ENCODE measurements at places on chromosomes 12 and 14.

GRCh38 chr12:9634969-9635754 is 27.4 kb upstream of the KLRB1 start:
- DNase-seq, result no peak

- no peak for DNase-seq
Observed at GRCh38 chr12:78501825-78502224, 362.7 kb upstream of the SYT1 start.

DNA sequence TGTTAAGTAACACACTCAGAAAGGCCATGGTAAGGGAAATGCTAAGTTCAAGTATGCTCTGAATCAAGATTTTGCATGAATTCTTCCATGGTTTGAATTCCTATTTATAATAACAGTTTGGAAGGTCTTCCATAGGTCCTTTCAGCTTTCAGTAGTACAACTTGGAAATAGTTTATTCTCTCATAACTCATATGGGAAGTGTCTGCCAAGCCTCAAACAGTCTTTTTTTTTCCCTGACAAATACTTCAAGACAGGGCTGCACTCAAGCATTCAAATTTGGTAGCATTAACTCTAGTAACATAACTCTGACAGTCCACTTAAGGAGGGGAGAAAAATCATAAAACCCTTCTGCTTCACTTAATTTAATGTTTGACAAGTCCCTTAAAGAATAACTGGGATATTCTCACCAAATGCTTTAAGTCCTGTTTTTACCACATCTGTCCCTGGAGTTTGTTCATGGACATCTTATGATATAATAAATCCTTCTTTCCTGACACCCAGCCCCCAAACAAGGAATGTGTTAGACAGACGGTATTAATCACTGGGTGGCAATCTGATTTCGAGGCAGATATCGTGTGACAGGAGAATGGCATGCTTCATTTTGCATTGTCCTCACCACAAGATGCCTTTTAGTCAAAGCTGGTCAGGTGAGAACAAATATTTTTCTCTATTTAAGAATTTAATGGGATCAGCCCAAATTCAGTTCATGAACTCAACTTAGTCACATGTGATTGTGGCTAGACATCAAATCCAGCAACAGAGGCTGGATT is 165.7 kb downstream of the BMP4 start:
- no peak for DNase-seq

DNA sequence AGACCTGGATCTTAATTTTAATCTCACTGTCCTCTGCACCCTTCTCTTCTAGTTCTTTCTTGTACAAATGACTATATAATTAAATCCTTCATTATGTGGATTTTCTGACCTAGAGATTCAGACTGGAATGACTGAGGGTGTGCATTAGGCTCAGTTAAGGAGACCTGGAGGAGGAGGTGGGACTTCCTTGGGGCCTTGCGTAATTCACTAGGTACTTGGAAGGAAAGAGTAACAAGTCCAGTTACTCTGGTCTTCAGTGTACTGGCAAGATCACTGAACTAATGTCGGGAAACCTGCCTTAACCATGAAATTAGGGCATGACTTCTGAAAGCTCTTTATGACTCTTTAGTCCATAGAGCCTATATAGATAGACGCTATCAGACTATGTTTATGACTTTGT is 441.4 kb downstream of the EGLN3 start:
- no peak for DNase-seq

GRCh38 chr14:26626256-26626655 is 28.4 kb upstream of the NOVA1 start:
- no peak for DNase-seq

GRCh38 chr12:24950231-24950834 is 1.4 kb upstream of the BCAT1 start:
- DNase-seq, result peak; percentile 76

- DNase-seq, result no peak
Observed at GRCh38 chr12:3771853-3772252, 18.9 kb upstream of the CRACR2A start.

GRCh38 chr12:109170324-109170723 is 53.9 kb downstream of the ACACB start:
- DNase-seq, result no peak

DNA sequence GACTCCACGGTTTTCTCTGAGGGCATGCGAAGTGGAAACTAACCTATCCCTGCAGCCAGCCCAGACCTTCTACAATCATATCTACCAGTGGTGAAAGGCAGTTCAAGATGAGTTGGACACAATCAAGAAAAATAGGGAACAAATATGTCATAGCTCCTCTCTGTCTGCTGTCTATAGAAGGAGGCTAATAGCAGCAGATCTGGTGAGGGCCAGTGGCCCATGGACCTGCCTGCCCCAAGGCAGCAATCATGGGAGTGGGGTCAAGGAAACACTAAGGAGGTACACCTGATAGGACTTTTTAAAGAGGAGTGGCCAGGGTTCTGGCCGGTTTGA is 149.5 kb downstream of the PRKCH start:
- no peak for DNase-seq

DNA sequence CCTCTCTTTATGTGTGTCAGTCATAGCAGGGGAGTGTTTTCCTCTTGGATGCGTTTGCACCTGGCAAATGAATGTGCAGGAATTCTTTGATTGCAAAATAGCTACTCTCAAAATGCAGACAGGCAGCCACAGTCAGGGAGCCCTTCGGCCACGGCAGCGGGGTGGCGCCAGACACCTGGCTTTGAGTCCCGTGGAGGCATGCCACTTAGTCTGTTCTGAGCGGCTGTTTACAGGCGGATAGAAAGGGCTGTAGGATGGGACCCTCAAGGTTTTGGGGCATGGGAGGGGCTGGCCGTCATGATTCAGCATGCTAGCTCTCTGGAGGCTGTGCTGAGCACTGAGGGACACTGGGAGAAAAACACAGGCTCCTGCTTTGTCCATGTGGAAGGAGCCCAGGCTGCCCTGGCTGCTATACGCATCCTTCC is 117.1 kb downstream of the SLC25A47 start:
- peak; percentile 20 for DNase-seq

GRCh38 chr14:73463411-73463810 is 5.1 kb upstream of the NUMB start:
- DNase-seq, result no peak

GRCh38 chr14:42222924-42223471 is 616.3 kb downstream of the LRFN5 start:
- DNase-seq, result peak; percentile 82

DNA sequence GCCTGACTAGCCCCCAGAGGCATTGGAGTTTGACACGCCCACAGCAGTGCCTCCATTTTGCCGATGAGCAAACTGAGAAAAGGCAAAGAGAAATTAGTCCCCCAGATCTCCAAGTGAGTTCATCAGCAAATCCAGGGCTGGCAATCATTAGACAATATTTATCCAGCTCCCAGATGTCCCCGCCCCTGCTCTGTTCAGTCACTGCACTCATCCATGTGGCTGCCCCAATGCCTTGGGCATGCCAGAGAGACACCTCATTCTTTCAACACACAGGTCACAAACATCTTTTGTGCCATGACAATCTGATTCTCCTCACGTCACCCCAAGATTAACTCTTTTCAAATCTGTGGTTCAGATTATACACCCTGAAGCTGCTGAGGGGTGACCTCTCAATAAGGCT is 43.5 kb downstream of the DPF3 start:
- DNase-seq, result no peak

DNA sequence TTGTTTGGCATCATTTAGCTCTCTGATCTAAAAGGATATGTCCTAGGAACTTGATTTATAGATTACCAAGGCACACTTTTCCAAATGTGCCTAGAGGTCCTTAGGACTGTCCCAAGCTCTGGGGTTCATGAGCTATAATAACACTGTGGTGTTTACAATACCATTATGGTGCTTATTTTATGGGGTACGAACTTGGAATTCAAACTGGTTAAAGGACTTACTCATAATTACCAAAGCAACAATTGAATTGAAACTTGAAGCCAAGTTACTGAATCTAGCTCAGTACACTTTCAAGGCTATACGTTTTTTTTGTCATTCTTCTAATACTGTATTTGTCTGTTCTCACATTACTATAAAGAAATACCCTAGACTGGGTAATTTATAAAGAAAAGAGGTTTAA is 9.6 kb upstream of the TEP1 start:
- no peak for DNase-seq

GRCh38 chr14:77406086-77406485 is 17.2 kb downstream of the NOXRED1 start:
- no peak for DNase-seq

- no peak for DNase-seq
Observed at GRCh38 chr14:65027127-65027799, 40.6 kb downstream of the FNTB start.

- DNase-seq, result no peak
Observed at GRCh38 chr14:68047906-68048305, 228.3 kb downstream of the RAD51B start.

DNA sequence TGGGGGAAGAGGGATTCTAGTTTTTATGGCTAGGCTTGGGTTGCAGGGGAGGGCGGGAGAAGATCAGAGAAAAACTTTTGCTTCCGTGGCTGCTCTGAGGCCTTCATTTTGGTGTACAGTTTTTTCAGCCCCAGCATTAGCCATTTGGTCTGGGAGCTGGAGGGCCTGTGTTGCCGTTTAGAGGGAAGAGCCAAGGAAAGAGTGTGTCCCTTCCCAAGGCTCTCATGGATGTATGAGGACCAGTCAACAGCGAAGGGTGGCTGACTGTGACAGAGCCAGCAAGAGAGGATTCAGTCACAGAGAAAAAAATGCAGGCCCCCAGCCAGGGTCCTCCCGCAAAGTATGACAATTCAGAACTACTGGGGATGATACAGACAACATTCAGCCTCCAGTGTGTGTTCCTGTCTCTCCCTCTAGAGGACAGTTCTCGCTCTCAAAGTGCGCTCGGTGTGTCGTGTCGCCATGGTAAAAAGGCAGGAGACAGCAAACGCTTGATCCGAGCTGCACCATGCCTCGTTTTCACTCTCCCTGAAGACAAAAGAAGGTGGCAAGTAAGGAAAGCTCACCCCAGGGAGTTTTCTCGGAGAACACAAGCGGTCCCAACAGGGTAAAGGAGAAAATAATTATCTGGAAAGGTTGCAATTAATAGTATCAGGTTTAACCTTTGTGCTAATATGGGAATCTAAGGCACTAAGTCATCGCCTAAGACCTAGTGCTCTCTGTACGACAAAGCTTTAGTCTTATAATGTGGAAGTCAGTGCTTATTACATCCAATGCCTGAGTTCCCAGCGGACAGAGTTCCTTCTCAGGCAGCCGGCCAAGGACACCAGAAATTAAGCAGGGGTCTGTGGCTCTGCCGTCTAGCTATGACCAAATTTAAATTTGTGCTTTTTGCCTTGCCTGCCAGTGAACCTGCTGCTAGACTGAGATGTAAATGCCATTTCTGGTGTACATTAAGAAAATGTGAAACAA is 157.3 kb upstream of the PLXNC1 start:
- peak; percentile 29 for DNase-seq

DNA sequence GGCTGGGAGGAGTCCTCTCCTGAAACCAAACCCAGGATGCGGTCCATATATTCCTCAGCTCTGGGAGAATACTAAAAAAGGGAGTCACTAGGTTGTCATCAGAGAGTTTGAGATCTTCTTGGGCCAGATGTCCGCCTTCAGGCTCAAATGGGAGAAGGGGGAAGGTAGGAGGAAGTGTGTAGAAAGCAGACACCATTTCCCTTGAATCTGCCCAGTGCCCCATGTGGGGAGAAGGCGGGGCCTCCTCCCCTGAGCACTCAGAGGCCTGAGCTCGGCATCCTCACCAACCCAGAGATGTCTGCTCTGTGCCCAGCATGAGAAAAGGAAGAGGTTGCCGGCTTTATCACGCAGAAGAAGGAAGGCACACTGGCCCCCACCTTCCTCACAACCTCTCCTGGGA is 37.3 kb downstream of the LTBP2 start:
- peak; percentile 14 for DNase-seq

DNA sequence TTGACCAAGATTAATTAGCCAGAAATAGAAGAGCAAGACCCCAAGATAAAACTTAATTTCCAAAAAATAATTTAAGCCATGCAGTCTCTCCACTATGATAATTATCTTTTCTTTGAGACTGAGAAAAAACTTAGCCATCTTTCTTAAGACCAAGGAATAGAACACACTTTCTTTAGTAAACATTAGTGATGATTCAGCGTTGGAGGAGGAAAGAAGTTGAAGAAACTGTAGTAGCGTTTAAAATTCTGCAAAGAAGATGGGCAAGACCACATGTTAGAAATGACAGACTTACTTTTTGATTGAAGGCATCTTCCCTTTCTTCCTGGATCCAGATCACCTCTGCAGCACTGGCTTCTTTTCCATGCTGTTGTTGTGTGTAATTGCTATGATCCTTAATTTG is 124.8 kb upstream of the RASSF8 start:
- no peak for DNase-seq
